ENCODE measurements at places on chromosomes 4 and X.

GRCh38 chr4:41573502-41574001 is 35.6 kb downstream of the LIMCH1 start:
- no peak for DNase-seq

DNA sequence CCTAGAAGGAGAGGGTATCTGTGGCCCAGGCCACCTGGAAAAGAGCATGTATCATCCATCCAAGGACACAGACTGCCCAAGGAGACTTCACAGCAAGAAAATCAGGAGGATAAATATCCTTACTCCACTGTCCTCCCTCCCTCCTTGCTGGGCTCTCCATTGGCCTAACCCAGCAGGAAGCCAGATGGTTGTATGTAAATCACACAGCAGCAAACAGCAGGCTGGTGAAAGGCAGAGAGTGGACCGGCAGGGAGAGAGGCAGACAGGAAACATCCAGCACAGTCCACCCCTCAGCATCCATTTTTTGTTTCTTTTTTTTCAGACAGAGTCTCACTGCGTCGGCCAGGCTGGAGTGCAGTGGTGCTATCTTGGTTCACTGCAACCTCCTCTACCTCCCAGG is 17.5 kb downstream of the TXK start:
- no peak for DNase-seq

GRCh38 chrX:9135901-9136510 is 102.1 kb upstream of the FAM9B start:
- DNase-seq: no peak

- DNase-seq: no peak
Measured at GRCh38 chrX:79081895-79082512, 62.5 kb upstream of the GPR174 start.

GRCh38 chr4:8201321-8201781 is 2.3 kb downstream of the SH3TC1 start:
- DNase-seq: no peak
